ENCODE measurements at places on chromosomes 16 and 17.
A peak's percentile ranks its signal among the peaks of the same experiment; 100 is the strongest.

DNA sequence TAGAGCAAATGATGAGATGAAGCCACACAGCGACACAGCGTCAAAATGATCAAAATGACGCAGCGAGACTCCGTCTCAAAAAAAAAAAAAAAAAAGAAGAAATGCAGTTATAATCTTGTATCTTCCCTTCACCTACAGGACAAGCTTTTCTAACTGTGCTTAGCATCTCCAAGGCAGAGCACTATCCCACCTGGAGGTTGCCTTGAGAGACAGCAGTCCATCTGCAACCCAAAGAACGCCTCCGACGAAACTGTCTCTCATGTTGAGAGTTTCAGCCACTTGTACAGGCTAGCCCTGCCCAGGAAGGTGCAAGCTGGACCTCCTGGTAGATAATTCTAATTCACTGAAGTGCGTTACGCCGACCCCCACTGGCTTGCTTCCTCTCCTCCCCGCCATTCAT lies 46.7 kb upstream of the GCSH start:
- DNase-seq: no peak

GRCh38 chr17:9959377-9959981 lies 54.4 kb upstream of the RCVRN start:
- peak; percentile 79 for DNase-seq

DNA sequence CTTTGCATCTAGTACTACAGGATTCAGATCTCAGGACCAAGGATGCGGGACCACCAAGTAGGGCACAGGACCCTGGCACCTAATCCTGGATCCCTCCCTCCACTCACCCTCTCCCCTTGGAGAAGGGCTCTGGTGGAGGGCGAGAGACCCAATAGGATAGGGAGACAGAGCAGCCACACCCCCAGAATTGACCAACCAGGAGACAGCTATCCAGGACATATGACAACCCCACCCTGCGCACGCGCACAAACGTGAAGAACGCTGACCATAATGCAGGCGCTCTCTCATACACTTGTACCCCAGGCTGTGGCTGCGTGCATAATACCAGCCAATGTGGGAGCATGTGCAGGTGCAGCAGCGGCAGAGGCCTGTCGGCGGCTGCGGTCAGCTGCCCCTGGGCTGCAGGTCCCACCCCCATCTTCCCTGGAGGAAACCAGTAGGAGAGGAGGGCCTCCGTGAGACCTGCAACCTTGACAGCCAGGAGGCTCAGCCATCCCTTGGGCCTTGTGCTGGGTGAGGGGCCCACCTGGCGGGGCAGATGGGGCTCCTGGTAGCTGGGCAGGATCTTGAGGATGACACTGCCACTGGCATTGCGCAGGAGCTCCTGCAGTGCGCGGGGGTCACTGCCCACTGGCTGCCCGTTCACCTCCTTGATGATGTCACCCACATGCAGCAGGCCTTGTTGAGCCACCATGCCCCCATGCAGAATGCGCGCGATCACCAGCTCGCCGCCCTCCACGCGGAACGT lies 25.4 kb downstream of the MPP2 start:
- DNase-seq: no peak

- no peak for DNase-seq
These were observed 16.4 kb upstream of the SLC6A4 start for GRCh38 chr17:30251931-30252330.
